ENCODE measurements at places on chromosomes 2 and 18.

GRCh38 chr2:241550616-241551580 lies 7.6 kb upstream of the BOK start:
- DNase-seq: no peak

DNA sequence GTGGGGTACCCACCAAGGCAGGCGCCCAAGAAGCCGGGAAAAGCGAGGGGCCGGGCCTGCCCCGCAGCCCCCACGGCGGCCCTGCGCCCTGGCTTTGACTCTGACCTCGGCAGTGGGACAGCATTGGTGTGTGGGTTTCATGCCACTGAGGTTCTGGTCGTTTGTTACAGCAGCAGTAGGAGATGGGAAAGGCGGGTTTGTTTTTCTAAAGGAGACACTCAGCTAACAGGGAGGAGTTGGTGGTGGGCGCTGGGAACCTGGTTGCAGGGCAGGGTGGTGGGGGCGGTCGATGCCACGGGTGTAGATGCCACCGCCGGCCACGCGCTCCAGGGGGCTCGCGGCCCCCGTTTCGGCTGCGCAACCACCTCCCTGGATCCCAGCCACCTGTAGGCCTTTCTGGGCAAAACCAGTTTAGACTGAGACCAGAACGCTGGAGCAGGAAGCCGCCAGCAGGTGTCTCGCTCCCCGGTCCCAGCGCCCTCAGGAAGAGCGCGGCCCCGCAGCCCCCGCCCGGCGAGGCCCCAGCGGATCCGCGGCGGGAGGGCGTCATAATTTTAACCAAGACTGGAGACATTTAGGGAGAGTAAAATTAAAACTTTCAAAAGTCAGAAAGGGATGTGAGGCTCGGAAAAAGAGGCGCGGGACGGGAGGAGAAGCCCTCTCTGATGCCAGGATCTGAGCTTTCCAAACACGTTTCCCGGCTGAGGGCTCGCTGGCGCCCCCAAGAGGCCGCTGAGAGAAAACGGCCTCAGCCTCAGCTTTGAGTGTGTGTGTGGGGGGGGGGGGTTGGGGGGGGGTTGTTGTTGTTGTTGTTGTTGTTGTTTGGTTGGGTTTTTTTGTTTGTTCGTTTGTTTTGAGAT lies 17.4 kb downstream of the CIDEA start:
- DNase-seq: no peak

- no peak for DNase-seq
These were observed 38.0 kb downstream of the NPAS2 start for GRCh38 chr2:100857915-100858314.

DNA sequence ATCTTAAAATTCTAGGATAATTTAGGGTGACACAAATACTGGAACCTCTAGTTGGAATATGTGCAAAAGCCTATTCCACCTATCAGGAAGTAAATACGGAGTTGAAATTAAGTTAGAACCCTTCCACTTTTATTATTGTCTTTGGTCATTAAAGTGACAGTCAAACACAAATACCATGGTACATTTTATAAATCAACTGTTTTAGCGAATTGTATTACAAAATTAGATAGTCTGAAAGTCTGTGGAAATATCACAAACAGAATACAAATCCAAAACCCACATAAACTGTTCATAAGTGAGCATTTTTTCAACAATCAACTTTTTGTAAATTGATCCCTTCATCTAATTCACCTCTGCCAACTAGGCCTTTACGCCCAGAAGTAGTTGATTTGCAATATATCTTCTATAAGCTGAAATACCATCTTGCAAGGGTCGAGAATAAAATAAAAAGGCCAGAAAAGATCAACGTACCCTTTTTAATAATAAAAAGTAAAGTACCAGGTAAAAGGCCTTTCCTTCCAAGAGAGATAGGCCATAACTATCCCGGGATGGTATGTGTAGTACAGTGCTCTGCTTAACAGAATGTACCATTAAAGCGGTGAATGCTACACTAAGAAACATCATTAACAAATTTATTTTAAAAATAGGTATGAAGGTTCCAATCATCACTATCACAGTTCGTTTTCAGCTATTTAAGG lies 1.3 kb downstream of the USP34 start:
- no peak for DNase-seq

DNA sequence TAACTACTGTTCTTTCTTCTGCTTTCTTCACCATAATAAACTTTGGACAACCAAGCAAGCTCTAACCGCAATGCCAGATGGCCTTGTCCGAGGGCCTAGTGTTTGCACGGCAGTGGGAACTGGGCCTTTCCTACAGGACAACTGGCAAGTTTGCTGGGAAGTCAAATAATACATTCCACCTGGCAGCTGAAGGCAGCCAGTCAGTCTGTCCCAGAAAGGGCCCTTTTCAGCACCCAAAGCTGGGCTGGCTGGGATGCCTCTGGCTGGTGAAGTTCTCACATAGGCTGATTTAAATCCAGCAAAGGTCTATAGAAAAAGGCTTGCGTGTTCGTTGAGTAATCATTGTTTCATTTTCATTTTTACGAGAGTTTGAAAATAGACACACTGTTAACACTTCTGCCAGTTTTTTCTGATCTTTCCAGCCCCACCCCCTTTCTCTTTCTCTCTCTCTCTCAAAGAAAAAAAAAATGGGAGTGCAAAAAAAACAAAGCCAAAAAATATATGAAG lies 110.0 kb upstream of the EPAS1 start:
- no peak for DNase-seq

DNA sequence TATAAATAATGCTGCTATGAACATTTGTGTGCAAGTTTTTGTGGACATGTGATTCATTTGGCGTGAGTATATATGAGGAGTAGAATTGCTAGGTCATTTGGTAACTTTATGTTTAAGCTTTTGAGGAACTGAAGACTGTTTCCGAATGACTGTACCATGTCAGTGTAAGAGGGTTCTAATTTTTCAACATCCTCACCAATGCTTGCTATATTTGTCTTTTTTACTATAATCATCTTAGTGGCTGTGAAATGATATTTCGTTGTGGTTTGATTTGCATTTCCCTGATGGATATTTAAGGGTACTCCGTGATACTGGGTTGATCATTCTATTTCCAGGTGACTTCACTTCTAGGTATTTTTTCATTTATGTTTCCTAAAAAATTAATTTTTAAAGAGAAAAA lies 241.1 kb downstream of the BCL2 start:
- DNase-seq: no peak

- DNase-seq: no peak
These were observed 9.1 kb upstream of the TEX51 start for GRCh38 chr2:126889496-126890135.
